ENCODE measurements at places on chromosomes 2 and 18.
A peak's percentile ranks its signal among the peaks of the same experiment; 100 is the strongest.

- peak; percentile 37 for DNase-seq
These were observed 281.8 kb upstream of the TCF4 start for GRCh38 chr18:55869556-55870501.

DNA sequence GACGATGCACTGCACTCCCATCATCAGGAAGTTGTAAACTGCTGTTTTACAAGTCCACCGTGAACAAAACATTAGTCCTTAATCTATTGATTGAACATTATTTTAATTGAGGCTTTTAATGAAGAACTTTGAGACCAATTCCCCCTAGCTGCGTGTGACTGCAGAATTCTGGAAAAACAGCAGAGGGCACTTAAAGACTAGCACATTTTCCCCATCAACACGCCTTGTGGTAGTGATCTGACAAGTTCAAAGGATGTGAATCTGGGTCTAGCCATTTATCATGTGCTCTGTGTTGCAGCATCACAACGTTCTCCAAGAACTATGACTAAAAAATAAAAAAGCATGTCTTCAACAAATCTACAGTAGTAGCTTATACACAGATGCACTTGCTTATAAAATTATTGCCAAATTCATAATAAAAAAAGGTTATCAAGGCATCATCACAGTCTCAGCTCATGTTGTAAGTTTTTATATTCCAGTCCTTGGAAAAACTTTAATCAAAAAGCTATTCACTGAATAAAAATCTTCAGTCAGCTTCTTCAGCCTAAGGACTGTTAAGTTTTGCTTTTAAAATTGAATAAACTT lies 35.8 kb downstream of the SKOR2 start:
- peak; percentile 38 for DNase-seq

DNA sequence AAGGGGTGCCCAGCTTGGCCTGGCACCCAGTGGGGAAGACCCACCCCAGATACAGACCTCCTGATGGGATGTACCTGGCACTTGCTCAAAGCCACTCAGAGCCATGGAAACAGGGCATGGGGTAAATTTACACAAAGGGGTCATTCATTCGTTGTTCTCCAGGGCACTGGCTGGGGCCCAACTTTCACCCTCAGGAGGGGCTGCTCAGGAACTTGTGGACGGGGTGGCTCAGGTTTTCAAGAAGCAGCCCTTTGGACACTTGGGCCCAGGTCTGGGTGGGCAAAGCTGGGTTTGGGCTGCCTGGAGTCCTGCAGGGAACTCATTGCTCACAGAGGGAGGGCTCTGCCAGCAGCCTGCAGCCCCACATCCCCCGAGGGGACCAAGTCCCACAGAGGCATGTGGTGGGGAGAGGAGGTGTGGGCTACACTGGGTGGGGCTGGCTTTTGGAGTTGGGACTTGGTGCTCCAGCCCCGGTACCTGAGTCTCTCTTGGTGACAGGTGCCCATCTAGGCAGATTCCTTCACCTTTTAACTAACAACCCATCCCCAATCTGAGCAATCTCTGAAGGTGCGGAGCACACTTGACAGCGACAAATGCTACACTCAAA lies 172.3 kb downstream of the CELF4 start:
- DNase-seq: no peak

GRCh38 chr2:200746301-200746700 lies 65.4 kb upstream of the BZW1 start:
- DNase-seq: no peak

DNA sequence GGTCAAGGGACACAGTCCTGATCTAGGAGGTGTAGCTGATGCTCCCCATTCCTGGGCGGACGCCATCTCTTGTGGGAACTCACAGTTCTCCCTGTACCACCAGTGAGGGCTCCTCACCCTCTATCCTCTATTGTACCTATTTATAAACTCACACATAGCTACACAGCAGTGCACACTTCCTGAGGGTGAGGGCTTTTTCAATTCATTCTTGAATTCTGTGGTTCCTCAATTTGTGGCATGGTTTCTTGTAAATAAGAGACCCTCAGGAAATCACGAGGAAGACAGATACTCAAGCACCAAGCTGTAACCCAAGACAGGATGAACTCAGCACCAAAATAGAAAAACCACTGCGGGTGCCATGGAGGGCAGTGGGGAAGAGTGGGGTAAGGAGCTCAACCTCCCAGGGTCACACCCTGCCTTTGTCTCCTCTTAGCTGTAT lies 245.9 kb upstream of the PXDN start:
- DNase-seq: no peak

GRCh38 chr2:106284255-106284654 lies 90.2 kb upstream of the UXS1 start:
- DNase-seq: no peak

DNA sequence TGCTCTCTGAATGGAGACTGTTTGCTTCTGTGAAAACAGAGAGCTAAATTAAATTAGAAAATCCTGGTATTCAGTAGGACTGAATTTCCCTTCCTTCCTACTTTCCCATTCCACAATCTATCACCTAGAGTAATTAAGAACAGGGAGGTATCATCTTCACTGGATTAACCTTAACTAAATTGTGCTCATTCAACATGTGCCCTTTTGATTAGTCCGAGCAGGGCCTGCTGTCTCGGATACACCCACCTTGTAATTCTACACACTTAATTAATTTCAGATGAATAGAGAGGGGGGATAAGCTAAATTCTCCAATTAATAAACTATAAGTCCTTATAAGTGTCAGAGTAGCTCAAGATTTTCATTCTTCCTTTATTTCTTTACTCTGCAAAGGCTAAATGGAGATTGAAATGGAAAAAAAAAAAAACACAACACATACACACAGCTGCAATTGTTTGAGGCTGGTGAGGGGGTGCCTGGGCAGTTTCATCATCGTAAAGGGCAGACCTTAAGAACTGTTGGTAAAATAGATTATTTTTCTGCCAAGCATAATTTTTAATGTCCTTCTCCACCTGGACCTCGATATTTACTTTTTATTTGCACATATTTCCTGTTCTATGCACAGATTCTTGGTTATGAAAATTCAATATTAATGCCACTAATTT lies 157.1 kb upstream of the SIX2 start:
- no peak for DNase-seq

DNA sequence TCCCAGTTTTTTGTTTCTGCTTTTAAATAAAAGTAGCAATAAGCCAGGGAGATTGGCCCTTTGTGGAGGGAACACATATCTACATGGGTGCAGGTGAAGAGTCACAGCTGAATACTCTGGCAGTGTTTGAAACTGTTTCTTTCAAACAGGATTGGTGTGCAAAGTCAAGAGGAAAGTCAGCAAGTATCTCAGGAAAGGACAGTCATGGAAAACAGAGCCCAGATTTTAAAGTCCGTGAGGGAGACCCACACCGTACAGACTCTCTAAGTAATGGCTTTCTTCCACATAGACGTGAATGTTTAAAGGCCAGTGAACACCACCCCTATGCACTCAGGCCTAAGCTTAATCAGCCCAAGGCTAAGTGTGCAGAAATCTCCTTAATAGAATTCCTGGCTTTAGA lies 95.3 kb downstream of the GFPT1 start:
- no peak for DNase-seq

- DNase-seq: no peak
These were observed 133.2 kb upstream of the GULP1 start for GRCh38 chr2:188158337-188159100.

DNA sequence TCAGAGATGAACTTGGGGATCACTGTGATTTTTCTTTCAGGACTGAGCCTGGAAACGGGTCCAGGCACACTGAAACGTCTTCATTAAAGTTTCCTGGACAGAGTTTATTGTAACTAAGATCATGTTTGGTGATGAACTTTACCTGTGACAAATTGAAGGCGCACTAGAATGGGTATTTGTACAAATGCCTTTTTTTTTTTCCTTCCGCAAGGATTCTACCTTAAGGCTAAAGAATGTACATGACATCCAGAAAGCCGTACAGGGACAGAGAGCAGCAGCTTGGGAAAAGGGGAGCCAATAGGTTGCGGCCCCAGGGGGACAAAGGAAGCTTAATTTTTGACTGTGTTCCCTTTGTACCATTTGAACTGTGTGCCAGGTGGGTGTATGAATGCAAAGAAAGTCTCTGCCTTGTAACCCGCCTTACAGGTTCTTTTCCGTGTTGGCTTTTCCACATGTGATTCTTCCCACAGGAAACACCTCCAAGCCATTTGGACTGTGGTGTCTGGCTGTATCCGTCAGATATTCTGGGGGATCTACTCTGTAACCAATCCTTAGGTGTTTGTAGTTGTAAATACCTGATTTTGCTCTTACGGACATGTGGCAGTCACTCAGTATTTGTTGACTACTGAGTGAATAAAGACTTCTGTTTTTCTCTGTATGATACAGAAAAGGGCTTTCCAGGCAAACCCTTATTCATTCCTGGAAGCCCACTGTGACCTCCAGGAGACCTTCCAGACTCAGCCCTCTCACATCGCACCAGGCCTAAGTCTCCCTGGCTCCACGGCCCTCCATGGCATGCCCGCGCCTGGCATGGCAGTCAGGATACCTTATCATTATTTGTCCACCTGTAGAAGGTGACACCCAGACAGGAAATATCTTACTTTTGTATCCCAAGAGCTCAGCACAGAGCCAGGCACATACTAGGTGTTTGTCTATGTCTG lies 1.1 kb downstream of the LRRFIP1 start:
- DNase-seq: no peak

- DNase-seq: no peak
These were observed 59.8 kb downstream of the INHBB start for GRCh38 chr2:120405759-120406099.

GRCh38 chr2:226023383-226023782 lies 623.9 kb downstream of the NYAP2 start:
- no peak for DNase-seq

DNA sequence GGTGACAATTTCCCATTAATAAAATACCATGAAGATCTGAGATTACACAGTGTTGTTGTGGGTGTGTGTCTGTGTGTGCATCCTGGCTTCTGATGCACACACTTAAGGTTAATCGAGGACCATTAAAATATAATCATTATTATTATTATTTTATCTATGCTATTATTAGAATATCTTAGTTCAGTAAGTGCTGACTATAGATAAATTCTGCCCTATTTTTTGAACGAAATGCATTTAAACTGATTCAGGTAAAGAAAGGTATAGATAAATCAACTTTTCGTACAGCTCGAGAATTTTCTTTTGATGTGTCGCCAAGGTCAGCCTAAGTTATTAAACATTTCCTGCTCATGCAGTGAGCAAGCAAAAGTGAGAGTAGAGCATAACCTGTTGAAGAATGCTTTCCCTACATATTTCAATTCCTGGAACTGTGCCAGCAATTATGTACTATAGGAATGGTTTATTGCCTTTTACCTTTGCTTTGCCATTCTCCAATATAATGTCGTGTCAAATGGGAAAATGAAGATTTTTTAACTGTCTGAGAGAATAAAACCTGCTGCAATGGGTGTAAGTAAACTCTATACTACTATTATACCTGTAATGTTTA lies 25.8 kb downstream of the KCNJ3 start:
- DNase-seq: no peak

DNA sequence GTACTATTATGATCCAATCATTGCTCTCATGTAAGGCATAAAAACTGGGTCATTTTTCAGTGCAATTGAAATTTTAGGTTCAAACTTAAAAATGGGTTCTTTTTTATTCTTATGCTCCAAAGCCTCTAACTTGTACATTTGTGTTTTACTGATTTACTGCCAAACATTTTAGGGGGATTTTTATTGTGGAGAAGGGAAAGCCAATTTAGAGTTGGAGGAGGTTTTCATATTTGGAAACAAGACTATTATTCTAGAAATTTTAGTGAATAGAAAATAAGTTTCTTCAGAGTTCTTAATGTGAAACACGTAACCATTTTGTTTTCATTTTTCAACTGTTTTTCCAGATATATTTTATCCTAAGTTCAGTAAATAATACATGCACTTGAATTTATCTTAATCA lies 138.6 kb downstream of the DOCK10 start:
- DNase-seq: no peak

GRCh38 chr2:234625626-234626250 lies 128.9 kb upstream of the ARL4C start:
- DNase-seq: no peak

- peak; percentile 64 for DNase-seq
These were observed 141.8 kb downstream of the ACKR3 start for GRCh38 chr2:236711440-236711839.

DNA sequence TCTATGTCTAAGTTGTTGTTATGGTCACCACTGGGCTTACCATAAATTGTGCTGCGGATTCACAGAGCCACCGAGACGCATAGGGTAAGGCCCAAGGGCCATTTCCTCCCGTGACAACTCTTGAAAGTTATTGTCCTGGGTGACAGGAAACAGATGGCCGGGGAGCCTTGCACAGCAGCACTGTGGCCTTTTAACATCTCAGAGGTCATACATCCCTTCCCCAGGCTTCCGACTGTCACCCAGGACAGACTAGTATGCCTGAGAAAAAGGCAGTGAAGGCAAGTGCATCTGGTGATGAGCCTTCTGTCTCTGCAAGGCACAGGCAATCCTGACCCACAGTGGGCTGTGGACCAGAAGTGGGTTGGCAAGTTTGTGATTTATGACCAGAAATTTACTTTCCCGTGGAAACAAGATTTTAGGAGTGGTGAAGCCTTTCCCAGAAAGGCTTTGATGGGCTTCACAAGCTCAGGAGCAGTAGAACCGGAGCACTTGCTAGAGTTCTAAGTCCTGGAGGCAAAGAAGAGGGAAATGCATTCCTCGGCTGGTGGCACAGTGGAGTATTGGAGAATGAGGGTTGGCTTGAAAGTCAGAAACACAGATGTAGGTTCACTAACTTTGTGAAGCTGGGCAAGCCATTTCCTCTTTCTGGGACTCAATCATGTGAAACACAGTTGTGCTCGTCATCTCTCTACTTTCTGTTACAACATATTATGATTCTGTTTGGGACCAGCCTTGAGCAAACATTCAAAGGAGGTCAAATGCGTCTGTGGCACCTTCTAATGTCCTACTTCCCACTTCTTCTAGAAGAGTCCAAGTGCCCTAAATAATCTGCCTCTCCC lies 2.0 kb upstream of the CAPN14 start:
- peak; percentile 85 for DNase-seq

DNA sequence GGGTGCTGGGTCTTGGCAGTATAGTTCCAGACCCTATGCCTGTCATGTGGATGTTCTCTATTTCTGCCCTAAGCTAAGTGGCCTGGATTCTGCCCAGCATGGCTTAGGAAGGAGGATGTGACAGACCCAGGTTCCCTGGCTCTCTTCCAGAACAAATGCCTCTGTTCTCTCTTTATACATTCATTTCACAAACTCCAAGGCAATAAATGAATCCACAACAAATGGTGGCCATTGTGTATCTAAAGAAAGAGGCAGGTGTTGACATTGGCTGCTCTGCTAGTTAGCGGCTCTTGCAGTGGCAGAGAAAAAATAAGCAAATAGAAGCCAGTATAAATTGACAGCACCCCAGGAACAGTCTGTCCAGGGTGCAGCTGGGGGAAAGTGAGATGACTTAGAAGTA lies 298.6 kb downstream of the SUCLG1 start:
- DNase-seq: no peak
